ENCODE measurements at places on chromosomes 6 and 20.

DNA sequence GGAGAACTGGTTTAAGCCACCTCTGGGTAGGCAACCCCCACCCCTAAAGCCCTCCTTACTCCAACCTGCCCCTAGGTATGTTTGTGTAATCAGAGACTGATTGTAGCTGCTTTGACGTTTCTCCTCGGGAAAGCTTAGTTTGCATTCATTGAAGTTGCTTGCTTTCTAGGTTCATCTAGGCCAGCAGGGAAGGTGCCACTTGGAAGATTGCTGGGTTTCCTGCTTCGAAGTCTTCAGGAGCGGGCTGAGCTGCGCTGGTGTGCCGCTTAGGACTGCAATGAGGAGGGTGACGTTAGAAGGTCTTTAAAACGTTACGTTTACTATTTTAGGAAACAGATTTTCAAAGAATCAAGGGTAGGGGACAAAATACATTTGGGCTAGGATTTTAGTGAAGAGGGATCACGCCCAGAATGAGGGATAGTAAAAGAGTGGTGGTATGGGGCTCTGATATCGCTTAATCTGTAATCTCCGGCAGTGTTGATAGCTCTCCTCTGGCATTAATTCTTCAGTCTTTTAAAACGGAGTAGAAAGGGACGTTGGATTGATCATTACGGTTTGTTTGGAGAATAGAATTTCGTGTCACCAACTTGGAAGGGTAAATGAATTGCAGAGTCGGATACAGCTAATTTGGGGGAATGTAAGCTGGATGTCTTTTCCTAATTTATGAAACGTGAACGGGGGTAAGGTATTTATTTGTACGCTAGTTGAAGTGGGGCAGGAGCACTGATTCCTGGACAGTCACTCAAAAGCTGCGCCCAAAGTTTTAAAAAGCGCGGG, 92.6 kb upstream of the PRDM1 start:
- no peak for DNase-seq

DNA sequence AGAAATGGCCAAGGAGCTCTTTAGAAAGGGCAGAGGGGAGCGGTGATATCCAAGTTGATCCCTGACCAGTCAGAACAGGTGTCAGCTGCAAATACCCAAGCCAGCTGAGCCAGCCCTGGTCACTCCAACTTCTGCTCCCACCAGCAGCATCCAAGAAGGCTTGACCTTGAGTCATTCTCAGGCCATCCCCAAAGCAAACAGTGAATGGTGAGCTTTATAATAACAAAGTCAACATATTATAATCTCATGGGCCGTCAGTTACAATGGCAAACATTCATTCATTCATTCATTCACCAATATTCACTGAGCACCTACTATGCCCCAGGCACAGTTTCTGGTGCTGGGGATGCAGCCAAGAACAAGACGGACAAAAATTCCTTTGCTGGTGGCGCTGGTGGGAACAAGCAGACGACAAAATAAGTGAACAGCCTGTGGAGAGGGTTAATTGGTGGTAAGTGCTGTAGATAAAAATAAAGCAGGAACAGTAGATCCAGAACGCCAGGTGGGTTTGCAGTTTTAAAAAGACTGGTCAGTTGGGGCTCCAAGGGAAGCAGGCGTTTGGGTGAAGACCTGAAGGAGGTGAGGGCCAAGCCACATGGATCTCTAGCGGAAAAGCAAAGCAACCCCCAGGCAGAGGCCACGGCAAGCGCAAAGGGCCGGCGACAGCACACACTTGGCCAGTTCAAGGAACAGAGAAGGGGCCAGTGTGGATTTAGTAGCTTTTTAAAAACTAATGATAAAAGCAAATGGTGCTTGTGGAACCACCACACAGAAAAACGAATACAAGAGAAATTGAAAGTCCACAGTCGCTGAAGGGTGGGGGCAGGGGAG, 131.8 kb upstream of the PTPN1 start:
- DNase-seq = no peak

- DNase-seq = no peak
Measured at GRCh38 chr20:13094976-13095375, 86.2 kb downstream of the SPTLC3 start.

DNA sequence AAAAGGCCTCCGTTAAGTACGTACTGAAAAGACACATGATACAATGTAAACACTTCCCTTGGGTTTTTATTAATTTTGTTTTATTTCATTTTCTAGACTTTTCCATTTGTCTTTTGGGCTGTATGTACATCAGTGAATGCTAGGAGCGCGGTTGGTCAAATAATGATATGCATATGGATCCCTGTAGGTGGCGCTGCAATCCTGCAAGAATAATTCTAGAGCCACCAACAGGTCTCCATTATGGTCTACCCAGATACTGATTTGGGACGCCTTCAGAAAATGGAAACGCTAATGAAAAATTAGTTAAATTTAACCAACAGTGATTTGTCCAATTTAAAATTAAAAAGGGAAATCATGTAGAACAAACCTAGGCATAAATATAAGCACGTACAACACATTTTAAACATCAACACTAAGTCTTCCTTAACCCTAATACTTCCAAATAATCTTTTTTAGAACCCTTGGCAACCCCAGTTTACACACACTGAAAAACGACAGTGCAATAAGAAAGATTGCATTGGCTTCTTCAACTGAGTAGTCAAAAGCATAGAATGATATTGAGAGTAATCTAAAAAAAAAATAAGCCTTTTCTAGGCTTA, 433.5 kb downstream of the RFPL4B start:
- DNase-seq = peak; percentile 77

- no peak for DNase-seq
Measured at GRCh38 chr6:96394727-96395126, 126.9 kb upstream of the UFL1 start.

DNA sequence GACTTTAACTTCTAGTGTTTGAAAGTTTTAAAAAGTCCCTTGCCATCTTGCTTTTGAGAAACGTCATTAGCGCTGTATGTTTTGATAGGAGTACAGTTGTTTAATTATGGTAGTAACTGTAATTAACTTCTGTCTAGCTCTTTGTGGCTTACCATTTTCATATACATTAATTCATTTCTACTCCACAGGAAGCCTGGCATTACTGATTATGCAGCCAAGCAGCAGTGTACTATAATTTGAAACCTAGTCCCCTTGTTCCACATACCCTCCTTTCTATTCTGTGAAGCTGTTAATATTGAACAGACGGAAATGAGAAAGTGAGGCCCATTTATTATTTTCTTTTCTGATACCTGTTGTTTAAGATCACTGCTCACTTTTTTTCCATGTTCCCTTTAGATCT, 235.4 kb downstream of the CDKAL1 start:
- no peak for DNase-seq

- peak; percentile 46 for DNase-seq
Measured at GRCh38 chr6:52221302-52221701, 23.0 kb downstream of the IL17F start.

GRCh38 chr6:77447254-77447653, 16.0 kb downstream of the HTR1B start:
- no peak for DNase-seq

GRCh38 chr6:42105156-42105648, 37.2 kb downstream of the C6orf132 start:
- DNase-seq = no peak

GRCh38 chr20:63027922-63028389, 21.2 kb upstream of the BHLHE23 start:
- peak; percentile 66 for DNase-seq

DNA sequence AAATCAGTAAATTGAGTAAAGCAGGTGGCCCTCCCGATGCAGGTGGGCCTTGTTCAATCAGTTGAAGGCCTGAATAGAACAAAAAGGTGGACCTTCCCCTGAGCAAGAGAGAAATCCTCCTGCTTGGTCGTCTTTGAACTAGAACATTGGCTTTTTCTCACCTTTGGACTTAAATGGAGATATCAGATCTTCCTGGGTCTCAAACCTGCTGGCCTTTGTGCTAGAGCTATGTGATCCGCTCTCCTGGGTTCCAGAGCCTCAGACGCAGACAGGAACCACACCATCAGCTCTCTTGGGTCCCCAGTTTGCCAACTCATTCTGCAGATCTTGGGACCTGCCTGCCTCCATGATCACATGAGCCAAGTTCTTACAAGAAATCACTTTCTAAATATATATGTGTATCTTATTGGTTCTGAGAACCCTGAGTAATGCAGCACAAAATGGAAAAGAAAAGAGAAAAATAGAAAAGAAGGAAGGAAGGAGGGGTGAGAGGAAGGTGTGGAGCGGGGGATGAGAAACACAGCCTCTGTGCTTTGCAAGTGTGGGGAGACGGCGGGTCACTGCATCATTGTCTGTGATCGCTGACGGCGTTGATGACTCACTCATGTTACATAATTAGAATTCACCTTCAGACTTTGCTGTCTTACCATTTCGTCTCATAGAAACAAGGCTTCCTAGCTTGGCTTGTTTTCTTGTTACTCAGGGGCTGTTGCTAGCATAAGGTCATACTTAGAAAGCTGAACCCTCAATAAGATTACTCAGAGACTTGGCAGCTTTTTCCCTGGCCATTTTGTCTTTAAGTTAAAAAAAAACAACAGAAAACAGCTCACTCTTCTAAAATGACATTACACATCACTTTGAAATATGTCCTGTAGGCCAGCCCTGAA, 85.7 kb upstream of the NEDD9 start:
- DNase-seq = peak; percentile 94

DNA sequence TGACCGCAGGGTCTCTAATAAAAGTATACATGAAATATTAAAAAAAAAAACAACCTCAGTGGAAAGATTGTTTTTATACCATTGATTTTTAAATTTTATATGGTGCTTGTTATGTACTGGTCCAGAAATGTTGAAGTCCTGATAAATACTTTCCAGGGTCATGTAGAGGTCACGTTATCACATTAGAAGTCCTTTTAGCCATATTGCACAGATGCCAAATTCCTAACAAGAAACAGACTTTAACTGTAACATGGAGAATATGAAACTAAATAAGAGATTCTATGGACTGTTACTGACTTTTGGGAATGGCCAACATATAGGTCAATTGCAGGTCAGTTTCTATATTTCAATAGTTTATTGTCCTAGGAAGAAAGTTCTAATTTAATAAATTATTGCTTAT, 89.0 kb downstream of the ADGRB3 start:
- DNase-seq = no peak

DNA sequence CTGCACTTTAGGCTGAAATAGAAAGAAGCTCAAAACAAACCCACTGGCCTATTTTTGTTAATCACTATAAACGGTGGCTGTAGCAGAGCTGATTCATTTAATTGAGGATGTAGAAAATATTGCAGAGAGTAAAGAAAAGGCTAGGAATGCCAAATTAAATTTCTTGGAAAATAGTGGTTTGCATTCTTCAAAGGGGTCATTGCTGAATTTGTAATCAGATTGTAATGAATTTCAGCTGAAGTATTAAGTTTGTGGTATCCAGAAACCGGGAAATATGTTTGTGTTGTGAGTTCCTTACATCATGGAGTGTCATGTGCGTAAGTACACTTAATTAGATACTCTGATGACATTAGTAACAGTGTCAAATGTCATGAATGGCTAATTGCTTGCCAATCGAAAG, 203.0 kb downstream of the SAMD5 start:
- DNase-seq = no peak

GRCh38 chr20:3869839-3870634, 19.1 kb upstream of the PANK2 start:
- DNase-seq = no peak

- no peak for DNase-seq
Measured at GRCh38 chr6:13810688-13811446, 3.5 kb downstream of the MCUR1 start.

DNA sequence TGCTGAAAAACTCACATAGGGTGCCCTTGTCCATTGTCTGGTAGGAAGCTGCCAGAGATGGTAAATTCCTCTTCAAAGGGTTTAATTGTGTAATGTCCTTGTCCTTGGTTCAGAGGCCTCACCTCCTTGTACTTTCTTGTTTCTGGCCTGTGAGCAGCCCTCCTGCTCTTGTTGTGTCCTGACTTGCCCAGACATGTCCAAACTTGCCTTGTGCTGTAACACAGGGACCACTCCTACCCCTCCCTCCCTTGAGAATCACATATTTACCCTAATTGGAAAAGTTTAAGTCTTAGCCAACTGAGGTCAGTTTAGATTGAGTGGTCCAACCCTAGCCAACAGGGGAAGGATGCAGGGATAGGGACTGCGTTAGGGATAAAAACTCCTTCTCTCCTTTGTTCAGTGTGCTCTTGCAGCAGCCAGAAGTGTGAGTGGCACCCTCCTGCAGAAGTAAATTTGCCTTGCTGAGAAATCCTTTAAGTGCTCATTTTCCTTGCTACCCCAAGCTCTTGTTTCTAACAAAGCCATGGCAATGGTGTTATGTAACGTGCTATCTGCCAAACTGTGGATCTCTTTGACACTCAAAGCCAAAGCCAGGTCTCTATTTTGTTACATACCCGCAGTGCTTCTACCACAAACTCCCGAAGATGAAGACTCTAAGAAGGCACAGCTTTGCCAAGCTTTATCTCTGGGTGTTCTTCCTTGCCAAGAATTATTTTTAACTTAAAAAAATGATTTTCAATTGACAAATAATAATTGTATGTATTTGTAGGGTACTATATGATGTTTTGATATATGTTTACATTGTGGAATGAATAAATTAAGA, 414.5 kb downstream of the ESR1 start:
- no peak for DNase-seq

- DNase-seq = no peak
Measured at GRCh38 chr20:3328501-3328900, 79.0 kb downstream of the DNAAF9 start.

GRCh38 chr6:3128356-3129108, 10.0 kb downstream of the BPHL start:
- DNase-seq = no peak

GRCh38 chr20:61801857-61802442, 263.7 kb downstream of the TAF4 start:
- no peak for DNase-seq

GRCh38 chr6:21984135-21984534, 312.7 kb downstream of the PRL start:
- no peak for DNase-seq

- DNase-seq = no peak
Measured at GRCh38 chr20:34246126-34246626, 5.0 kb downstream of the ASIP start.

GRCh38 chr6:18577491-18577890, 190.3 kb downstream of the RNF144B start:
- no peak for DNase-seq

- DNase-seq = peak; percentile 83
Measured at GRCh38 chr6:44456070-44456965, 68.8 kb downstream of the CDC5L start.

DNA sequence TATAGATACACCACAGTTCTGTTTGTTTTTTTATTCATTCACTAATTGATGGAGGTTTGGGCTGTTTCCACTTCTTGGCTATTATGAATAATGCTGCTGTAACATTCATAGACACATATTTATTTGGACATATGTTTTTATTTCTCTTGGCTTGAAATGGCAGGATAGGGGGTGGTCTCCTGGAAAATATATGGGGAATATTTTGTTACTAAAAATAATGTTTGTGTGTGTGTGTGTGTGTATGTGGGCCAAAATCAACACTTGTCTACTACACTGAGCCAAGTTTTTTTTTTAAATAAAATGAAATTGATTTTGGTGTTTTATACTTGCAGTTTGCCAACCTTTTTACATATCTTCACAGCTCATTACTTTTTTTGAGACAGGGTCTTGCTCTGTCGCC, 264.4 kb upstream of the SULF2 start:
- DNase-seq = no peak

- DNase-seq = no peak
Measured at GRCh38 chr6:109253366-109253765, 128.9 kb downstream of the CD164 start.

Data from Daoy (cell line).